ENCODE measurements at places on chromosomes 3 and 15.

DNA sequence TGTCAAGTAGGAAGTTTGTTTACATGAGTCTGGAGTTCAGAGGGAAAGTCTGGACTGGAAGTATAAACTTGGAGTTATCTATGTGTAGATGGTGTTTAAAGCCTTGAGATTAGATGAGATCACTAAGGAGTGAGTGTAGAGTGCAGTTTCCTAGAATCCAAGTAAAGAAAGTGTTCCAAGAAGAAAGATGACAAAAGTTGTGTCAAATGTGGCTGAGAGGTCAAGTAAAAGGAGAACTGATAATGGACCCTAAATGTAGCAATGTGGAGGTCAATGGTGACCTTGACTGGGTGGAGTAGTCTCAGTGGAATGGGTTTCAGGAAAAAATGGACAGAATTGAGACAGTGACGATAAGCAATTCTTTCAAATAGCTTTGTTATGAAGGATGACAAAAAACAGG is 39.9 kb upstream of the ULK4 start:
- DNase-seq, result no peak

GRCh38 chr3:6396631-6397030 is 464.3 kb upstream of the GRM7 start:
- no peak for DNase-seq

GRCh38 chr3:172305974-172306373 is 142.3 kb downstream of the GHSR start:
- DNase-seq, result no peak

- no peak for DNase-seq
Measured at GRCh38 chr3:108833611-108834010, 11.0 kb downstream of the TRAT1 start.

DNA sequence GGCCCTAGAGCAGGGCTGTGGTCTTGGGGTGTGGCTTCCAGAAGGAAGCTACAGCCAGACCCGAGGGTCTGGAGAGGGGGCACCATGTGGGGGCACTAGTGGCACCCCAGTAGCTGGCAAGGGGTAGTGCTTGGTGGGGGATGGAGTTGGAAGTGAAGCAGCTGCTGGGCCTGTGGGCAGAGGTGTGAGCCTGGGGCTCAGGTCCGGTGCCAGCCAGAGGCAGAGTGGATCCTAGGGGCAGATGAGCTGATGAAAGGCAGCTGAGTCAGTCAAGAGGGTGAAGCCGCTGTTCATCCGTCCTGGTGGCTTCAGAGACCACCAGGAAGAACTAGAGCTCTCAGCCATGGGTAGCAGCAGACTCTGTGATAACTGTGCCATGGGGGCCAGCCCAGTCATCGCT is 172.6 kb downstream of the TBC1D2B start:
- no peak for DNase-seq

- no peak for DNase-seq
Measured at GRCh38 chr3:194249323-194250097, 101.6 kb downstream of the CPN2 start.

DNA sequence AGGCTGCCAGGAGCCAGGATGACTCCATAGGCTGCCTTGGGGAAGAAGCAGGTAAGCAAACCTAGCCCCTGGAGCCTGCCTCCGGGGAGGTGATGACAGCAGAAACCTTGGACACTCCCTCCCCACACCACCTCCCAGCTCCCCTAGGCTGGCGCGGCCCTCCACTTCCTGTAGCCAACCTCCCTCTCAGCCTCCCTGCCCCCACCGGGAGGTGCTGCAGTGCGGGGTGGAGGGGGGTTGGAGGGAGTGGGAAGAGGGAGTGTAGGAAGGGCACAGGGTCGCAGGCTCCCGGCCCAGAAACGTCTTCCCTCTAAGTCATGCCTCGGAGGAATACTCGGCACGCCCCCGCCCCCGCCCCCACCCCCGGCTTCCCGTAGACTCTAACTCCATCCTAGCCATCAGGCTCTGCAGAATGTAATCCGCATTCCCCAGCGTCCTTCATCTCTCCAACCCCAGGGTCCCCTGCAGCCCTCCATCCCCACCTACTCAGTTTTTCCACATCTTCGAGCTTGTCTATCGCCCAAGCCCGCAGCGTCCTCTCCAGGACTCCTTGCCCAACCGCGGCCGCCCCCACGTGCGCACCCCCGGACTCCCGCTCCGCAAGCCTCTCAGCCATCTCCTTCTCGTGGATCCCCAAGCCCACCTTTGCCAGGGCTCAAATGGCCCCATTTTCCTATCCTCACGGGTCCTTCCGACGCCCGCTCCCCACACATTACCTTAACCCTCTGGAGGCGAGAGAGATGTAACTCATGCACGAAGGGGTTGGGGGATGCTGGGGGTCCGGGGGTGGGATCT is 528 bp downstream of the LPCAT4 start:
- peak; percentile 50 for DNase-seq

DNA sequence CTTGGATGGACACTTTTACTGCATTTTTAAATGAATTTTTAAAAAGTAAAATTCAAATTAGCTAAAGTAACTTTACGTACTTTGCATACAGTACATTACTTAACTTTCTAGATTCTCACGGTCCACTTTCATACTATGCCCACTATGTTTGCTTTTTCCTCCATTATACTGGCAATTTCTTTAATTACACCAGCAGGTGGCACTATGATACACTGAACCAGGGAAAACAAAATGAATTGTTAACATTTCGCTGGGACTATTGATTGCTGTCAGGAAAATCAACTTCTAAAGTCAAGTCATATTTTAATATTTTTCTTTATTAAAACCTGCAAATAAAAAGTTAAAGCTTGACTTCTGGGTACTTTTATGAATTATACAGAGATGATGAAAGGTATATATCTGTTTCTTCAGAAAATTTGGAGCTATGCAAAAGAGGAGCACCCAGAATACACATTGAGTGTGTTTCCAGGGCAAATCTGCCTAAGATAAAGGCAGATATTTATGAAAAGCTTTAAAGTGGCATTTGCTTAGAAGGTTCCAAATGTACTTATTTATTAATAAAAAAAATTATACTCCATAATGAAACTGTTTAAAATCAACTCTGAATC is 21.8 kb upstream of the POU1F1 start:
- peak; percentile 51 for DNase-seq

GRCh38 chr3:28250999-28251398 is 9.6 kb downstream of the CMC1 start:
- DNase-seq, result no peak

- peak; percentile 58 for DNase-seq
Measured at GRCh38 chr15:70923311-70924080, 30.9 kb downstream of the LRRC49 start.

GRCh38 chr3:76352051-76352450 is 566.7 kb upstream of the ZNF717 start:
- DNase-seq, result peak; percentile 81

- peak; percentile 75 for DNase-seq
Measured at GRCh38 chr3:16182183-16182582, 7.7 kb downstream of the GALNT15 start.

- DNase-seq, result peak; percentile 6
Measured at GRCh38 chr3:135516143-135516542, 449.4 kb upstream of the PPP2R3A start.

GRCh38 chr3:43760938-43761337 is 70.2 kb downstream of the ABHD5 start:
- no peak for DNase-seq
